ENCODE measurements at places on chromosomes 11 and 22. TPM values are rescaled to one million over a fixed set of nuclear protein-coding genes. Genes with fewer than 3 reads are reported as not detected.
A peak's percentile ranks its signal among the peaks of the same experiment; 100 is the strongest.

Gene DDIAS
- total RNA-seq: 15.4 TPM

DNA sequence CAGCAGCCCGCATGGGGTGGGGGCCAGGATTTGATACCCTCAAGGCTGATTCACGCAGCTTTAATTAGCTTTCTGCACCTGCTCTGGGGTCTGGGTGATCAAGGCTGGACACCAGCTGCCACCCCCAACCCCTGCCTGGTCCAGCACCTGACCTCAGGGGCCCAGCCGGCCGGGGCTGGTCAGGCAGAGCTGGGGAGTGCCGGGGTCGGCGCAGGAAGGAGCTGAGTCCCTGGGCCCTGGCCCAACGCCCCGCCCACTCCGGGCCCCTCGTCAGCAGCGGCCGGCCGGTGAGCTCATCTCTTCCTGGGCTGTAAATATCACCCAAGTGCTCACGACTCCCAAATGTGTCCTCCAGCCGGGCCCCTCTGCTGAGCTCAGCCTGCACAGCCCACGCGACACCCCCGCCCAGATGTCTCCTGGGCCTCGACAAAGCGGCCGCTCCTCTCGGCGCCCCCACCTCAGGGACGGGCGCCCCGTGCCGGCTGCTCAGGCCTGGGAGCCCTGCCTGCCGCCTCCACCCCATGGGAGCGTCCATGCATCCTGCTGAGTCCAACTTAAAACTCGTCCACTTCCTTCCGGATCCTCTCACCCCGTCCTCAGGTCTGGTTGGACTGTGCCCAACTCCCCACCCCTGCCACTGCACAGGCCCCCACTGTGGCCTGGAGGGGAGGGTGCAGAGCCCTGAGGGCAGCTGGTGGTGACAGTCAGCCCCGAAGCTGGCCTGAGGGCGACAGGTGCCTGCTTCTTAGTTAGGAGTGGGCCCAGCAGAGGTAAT is 29.0 kb downstream of the RTN4R start:
- H3K27ac ChIP-seq: no peak overlapping the region
- no peak overlapping the region for H3K4me3 ChIP-seq
- peaks cover 12% of the 10 kb centered on the region for H3K4me1 ChIP-seq
- peaks cover 98% of the 10 kb centered on the region for H3K27me3 ChIP-seq
- no peaks in the 10 kb centered on the region for H3K36me3 ChIP-seq

DNA sequence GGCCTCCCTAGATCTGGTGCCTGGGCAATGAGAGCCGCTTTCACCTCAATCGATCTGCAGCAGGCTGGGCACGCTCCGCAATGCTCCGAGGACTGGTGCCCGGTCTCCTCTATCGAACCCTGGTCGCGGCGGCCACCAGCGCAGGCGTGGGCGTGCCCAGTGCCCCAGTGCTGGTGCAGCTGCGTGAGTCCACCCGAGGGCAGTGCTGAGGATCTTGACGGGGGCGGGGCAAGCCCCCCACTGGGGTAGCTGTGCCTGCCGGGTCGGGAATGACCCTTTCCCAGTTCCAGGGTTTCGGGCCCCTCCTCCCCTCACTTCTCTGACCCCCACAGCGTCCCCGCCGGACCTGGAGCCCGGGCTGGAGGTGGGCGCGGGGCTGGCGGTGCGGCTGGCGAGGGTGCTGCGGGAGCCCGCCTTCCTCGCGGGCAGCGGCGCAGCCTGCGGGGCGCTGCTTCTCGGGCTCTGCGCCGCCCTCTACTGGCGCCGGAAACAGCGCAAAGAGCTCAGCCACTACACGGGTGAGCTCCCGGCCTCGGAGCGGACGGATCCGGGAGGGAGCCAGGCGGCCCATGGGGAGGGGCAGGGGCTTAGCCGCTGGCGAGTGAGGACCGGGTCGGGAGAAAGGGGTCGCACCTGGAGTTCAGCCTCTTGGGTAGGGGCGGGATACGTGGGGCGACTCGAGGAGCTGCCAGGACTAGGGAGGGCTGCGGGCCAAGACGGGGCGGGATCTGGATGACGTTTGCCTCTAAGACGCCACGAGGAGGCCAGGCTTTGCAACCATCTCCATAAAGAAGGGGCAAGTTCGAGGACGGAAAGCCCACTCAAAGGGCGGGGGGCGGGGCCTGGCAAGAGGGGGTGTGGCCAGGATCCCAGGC is 10.9 kb downstream of the ROBO3 start:
- peak; percentile 86 for DNase-seq
- peaks cover 76% of the 10 kb centered on the region for H3K27me3 ChIP-seq
- H3K36me3 ChIP-seq: no peaks in the 10 kb centered on the region
- H3K4me1 ChIP-seq: peaks cover 27% of the 10 kb centered on the region

Gene RCOR2
- total RNA-seq: 6.5 TPM

- H3K27ac ChIP-seq: no peak overlapping the region
- no peak overlapping the region for H3K4me3 ChIP-seq
- H3K36me3 ChIP-seq: peaks cover 44% of the 10 kb centered on the region
- H3K4me1 ChIP-seq: no peaks in the 10 kb centered on the region
- H3K27me3 ChIP-seq: no peaks in the 10 kb centered on the region
Measured at GRCh38 chr11:126189109-126189929, 22.1 kb downstream of the RPUSD4 start.

- H3K36me3 ChIP-seq: peaks cover 78% of the 10 kb centered on the region
- no peaks in the 10 kb centered on the region for H3K27me3 ChIP-seq
- H3K4me3 ChIP-seq: no peak overlapping the region
Measured at GRCh38 chr11:88320149-88320559, 17.4 kb downstream of the CTSC start.

GRCh38 chr11:72038491-72038890 is 39.8 kb downstream of the IL18BP start:
- H3K4me1 ChIP-seq: peaks cover 26% of the 10 kb centered on the region
- peaks cover 24% of the 10 kb centered on the region for H3K36me3 ChIP-seq
- DNase-seq: peak; percentile 35
- no peak overlapping the region for H3K27ac ChIP-seq

- no peaks in the 10 kb centered on the region for H3K4me1 ChIP-seq
- H3K27ac ChIP-seq: no peak overlapping the region
- H3K4me3 ChIP-seq: no peak overlapping the region
- no peak for DNase-seq
Measured at GRCh38 chr11:73458201-73458600, 82.0 kb downstream of the RELT start.

- peak; percentile 52 for DNase-seq
- no peaks in the 10 kb centered on the region for H3K4me1 ChIP-seq
- no peak overlapping the region for H3K4me3 ChIP-seq
- no peak overlapping the region for H3K27ac ChIP-seq
- no peaks in the 10 kb centered on the region for H3K27me3 ChIP-seq
Measured at GRCh38 chr11:129881570-129882170, 13.7 kb downstream of the NFRKB start.

Gene HEPHL1
- not detected for total RNA-seq

Gene RBX1
- 64.5 TPM for total RNA-seq

Gene OR52E8
- total RNA-seq: not detected

- no peak for DNase-seq
- H3K27me3 ChIP-seq: no peaks in the 10 kb centered on the region
- H3K4me3 ChIP-seq: no peak overlapping the region
- H3K36me3 ChIP-seq: no peaks in the 10 kb centered on the region
- H3K4me1 ChIP-seq: no peaks in the 10 kb centered on the region
Measured at GRCh38 chr11:29125606-29126005, 891.2 kb downstream of the KCNA4 start.

Gene IGSF22
- not detected for total RNA-seq

- H3K4me1 ChIP-seq: no peaks in the 10 kb centered on the region
- no peak for DNase-seq
- no peaks in the 10 kb centered on the region for H3K27me3 ChIP-seq
- peaks cover 71% of the 10 kb centered on the region for H3K36me3 ChIP-seq
- no peak overlapping the region for H3K4me3 ChIP-seq
- H3K27ac ChIP-seq: no peak overlapping the region
Measured at GRCh38 chr22:27906241-27906640, 12.8 kb downstream of the PITPNB start.

GRCh38 chr11:7892840-7893254 is 38.2 kb downstream of the OR10A6 start:
- no peaks in the 10 kb centered on the region for H3K4me1 ChIP-seq
- no peak overlapping the region for H3K4me3 ChIP-seq
- H3K27ac ChIP-seq: no peak overlapping the region
- H3K27me3 ChIP-seq: no peaks in the 10 kb centered on the region
- DNase-seq: peak; percentile 11

DNA sequence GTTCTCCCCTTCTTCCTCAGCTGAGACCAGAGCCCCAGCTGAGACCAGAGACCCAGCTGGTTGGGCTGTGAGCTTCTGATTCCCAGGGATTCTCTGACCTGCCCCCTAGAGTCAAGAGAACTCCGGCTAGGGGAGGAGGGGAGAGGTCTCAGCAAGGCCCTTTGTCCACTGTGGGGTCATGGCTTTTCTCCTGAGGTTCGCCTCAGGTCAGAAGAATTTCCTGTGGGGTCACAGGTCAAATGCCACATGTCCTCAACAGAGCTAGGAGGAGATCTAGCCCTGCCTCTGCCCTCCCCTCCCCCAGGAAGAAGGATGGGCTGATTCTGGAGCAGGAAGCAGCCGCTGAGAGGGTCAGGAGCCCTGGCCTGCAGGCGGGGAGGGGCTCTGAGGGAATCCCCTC is 23.7 kb downstream of the HTR3A start:
- no peak overlapping the region for H3K27ac ChIP-seq
- no peak for DNase-seq
- no peak overlapping the region for H3K4me3 ChIP-seq
- no peaks in the 10 kb centered on the region for H3K27me3 ChIP-seq

- no peaks in the 10 kb centered on the region for H3K4me1 ChIP-seq
- H3K36me3 ChIP-seq: no peaks in the 10 kb centered on the region
- peak; percentile 9 for DNase-seq
- no peak overlapping the region for H3K4me3 ChIP-seq
- no peak overlapping the region for H3K27ac ChIP-seq
Measured at GRCh38 chr11:120773501-120774031, 250.3 kb upstream of the TBCEL start.

DNA sequence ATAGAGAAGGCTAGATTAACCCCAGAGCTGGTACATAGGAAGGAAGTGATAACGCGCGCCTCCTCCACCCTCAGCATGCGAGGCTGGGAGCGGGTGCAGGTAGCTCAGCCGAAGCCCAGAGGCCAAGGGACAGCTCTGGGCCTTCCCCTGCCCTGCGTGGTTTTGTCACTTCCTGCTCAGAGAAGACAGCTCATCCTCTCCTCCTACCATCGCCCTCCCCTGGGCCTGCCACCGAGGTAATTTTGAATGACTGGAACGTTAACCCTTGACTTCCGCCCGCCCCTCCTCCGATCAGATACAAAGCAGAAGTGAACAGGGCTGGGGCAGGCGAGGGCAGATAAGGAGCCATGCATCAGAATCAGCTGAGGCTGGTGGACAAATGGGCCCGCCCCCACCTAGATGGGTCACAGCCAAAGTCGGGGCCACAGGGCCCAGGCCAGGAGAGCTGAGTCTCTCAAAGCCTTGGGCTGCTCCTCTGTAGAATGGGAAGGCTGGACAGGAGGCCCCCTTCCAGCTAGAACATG is 1.6 kb downstream of the RAC2 start:
- H3K27ac ChIP-seq: peak overlapping the region; percentile 88
- H3K4me3 ChIP-seq: peak overlapping the region; percentile 76
- peaks cover 45% of the 10 kb centered on the region for H3K36me3 ChIP-seq

All from K562 (cell line).